ENCODE measurements at places on chromosomes 3 and 15. TPM values are rescaled to one million over a fixed set of nuclear protein-coding genes. Genes with fewer than 3 reads are reported as not detected.

The PIERCE2 gene
- total RNA-seq = 2.5 TPM

The TFG gene
- 155 TPM for total RNA-seq

The ANKRD34C gene
- not detected for total RNA-seq

The GOLGA6A gene
- total RNA-seq = 0.09 TPM

The MESP1 gene
- 5.5 TPM for total RNA-seq

The VWA5B2 gene
- total RNA-seq = 0.46 TPM
